ENCODE measurements at places on chromosomes 2 and 18. TPM values are rescaled to one million over a fixed set of nuclear protein-coding genes. Genes with fewer than 3 reads are reported as not detected.
A peak's percentile ranks its signal among the peaks of the same experiment; 100 is the strongest.

DNA sequence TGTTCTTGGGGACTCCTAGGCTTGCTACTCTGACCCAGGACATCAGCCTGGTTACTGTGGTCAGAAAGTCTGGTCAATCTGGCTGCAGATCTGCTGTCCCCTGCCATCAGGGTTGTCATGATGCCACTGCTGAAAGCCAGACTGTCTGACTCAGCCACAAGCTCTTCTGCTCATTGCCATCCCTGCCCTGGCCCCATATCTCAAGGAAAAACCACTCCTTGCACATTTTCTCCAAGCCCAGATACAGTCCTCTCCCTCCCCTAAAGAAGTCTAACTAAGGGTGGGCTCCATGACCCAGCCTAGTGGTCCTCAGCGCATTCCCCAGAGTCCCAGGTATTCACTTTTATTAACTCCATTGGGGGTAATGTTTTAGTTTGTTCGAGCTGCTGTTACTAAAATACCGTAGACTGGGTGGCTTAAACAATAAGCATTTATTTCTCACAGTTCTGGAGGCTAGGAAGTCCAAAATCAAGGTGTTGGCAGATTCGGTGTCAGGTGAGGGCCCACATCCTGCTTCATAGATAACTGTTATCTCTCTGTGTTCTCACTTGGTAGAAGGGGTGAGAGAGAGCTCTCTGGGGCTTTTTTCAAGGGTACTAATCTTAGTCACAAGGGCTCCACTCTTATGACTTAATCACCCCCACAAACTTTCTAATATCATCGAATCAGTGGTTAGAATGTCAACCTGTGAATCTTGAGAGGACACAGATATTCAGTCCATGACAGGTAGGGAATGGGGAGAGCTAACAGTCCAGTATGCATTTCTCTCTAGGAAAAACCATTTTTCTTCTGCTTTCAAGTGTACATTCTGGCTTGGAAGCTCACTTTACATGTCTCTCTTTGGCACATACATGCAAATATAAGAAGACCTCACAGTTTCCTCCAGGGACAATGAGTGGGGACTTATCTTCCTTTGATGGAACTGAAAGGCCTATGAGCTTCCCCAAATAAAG is 94.8 kb upstream of the CXCR4 start:
- ATAC-seq, result peak; percentile 94

DNA sequence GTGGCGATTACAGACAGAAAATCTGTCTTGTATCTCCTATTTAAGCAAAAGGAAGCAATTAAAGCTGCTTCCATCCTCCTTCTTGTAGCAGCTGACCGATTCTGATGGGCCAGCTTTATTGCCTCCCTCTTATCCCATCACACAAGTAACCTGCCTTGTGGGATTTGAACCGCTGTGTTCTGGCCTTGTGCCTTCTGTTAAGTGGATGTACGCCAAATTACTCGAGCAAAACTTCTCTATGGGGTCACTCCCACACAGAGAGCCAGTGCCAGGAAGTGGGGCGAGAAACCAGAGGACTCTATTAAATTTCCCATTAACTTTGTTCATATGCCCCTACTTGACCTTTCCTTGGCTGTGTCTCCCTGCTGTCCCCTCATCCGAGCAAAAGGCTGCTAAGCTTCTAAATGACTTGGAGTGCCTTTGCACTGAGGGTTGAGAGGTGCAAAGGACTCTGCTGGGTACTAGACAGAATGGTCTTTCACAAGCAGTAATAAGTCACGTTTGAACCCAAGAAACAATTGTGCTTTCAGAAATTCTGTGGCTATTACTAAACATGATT is 672.5 kb downstream of the MBD2 start:
- ATAC-seq, result no peak

- ATAC-seq, result no peak
Observed at GRCh38 chr2:199692489-199692888, 158.5 kb downstream of the FTCDNL1 start.

DNA sequence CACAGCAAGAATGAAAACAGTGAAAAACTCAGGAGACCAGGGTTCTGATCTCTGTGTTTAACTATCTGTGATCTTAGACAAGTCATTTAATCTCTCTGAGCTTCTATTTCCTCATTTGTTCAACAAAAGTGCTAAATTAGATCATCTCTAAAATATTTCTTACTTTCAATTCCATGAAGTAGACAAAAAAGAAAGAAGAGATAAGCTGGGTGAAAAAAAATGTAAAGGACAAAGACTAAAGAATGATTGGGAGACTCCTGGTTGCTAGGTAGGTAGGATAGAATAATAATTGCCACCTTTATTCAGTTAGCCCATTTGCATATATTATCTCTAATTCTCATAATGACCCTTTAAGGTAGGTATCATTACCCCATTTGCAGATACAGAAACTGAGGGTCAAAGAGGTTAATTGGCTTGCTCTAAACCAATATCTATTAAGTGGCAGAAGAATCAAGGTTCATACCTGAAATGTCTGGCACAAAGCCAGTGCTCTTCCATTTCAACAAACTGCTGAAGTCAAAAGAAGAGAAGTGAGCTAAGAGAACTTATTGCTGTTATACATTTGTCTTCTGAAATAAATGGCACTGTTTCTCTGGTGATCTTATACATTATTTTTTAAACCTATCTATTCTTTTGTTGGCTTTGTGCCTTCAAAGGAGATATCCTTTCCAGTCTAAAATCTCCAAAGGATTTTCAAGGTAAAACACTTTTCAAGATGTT is 141.7 kb downstream of the OTX1 start:
- ATAC-seq, result no peak

GRCh38 chr18:72993250-72993649 is 125.5 kb upstream of the NETO1 start:
- no peak for ATAC-seq

GRCh38 chr2:43513216-43513615 is 82.6 kb downstream of the THADA start:
- no peak for ATAC-seq

DNA sequence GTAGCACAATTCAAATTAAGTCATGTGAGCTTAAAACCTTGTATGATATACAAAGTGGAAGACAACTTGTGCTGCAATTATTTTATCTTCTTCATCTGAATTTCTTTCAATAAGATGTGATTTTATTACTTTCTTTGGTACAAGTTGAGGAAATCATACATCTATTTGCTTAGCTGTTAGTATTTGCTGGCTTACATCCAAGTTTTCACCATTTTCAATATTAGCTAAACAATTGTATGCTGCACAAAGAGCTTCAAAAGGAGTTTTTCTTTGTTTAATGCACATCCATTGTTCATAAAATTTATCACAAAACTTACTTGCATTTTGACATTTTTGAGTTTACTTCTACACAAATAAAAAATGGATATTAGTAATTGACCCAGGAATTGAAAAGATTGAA is 40.9 kb downstream of the SCN9A start:
- ATAC-seq, result no peak

DNA sequence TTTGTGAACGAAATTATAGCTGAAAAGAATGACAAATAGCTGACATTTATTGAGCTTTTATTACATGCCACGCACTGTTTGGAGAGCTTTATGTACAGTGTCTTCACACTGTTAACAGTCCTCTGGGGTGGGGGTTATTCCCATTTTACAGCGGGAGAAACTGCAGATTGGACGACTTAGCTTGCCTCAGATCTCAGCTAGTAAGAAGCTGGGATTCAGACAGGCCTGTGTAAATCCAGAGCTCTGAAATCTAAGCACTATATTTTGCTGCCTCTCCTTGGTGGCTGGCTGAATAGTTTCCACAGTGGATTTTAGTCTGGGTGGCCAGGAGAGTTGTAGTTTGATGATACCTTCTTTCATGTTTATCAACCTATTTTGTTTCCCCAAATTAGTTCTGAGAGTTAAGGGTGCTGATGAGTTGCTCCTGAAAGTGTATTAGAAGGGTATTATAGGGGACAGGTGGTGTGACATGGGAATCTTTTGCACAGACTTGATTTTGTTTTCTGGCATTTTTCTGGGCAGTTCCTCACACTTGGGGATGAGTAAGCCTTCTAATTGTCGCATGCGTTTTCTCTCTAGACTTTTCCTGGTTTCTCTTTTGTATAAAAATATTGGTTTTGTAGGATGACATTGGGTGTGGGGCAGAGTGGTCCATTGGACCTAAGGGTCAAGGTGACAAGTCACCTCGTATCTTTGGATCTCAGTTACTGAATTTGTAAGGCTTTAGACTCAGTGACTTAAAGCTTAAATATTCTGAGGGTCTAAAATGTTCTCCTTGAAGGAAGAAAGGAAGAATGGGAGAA is 1.5 kb downstream of the ACSL3 start:
- no peak for ATAC-seq

DNA sequence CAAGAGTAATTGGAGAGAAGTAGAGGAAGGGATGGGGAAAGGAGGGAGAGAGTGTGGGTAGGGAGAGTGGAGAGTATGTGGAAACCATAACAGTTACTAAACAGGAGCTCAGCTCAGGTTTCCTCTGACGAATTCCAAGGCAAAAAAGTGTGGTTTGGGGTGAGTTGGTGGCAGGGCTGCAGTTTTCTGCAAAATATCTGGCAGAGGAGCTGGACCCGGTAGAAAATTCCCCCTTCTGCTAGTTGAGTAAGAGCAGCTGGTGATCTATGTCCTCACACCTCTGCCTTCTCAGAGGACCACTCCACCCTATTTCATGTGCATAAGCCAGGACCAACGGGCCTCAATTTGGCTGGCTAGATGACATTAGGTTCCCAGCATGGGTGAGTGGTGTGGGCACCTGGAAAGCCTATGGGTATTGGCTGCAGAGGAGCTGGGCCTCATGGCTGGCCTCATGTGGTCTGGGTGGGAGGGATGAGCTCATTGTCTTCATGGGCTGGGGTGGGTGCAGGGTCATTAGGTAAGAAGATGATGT is 13.2 kb downstream of the NRP2 start:
- no peak for ATAC-seq

DNA sequence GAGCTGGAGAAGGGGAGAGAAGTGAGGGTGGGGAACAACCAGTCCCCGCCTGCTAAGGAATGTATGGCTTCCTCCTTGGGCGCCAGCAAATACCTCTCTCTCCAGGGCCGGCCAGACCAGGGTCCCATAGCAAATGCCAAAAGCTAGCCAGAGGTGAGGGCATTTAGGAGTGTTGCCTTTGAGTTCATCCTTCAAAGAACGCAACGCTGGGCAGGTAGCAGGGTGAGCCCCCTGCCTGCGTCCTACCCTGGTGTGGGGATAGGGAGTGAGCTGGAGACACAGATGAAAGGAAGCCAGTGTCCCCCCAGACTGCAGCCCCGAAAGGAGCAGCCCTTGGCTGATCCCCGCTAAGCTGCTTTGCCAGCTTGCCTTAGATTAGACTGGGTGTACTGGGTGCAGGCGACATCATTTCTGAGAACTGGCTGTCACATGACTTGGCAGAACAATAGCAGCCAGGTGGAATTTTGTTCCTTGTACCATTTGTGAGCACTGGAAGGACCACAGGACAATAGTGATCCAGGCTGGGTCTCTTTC is 40.4 kb downstream of the KLHL29 start:
- no peak for ATAC-seq

DNA sequence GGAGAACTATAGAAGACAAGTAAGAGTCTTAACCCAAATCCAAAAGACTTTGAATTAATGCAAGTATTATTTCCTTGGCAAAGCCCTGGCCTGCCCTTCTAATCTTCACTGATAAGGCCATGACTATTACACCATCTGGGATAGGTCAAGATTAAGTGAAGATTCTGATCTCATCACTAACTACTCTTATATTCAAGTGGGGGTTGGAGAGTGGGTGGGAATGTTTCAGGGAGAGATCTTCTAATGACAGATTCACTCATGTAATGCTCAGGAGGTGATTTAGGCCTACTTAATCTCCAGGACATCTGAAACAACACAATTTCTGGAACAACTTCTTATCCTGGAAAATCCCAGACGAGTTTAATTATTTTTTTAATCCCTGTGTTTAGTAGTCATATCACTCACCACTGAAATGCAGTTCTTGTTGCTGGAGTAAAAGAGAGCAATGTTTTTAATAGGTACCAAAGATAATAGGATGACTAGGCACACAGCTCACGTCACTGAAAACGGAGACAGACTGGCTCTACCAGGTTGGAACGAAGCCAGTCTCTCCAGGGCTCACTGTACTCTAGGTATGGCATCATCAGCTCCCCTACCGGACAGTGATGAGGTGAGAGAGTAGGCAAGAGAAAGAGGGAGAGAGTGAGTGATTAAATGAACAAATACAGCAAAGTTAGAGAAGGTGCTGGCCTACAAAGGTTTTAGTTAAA is 133.1 kb downstream of the NCKAP5 start:
- ATAC-seq, result no peak

- peak; percentile 25 for ATAC-seq
Observed at GRCh38 chr2:25228848-25229278, 60.5 kb upstream of the POMC start.

DNA sequence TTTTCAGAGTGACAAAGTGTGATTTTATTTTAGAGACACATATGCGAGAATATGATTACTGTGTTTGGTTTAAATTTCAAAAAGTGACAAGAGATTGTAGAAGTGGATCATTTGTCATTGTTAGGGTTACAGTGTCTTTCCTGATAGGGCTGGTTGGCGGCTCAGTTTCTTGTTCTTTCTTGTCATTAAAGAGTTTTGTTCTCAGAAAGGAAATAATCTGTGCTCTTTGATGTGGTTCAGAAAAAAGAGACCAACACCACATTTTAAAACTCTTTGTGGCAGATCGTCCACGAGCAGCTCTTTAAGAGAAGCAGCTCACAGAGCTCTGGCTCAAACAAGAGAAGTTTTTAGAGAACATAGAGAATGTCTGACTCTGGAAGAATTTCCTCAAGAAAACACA is 45.6 kb upstream of the ZNF532 start:
- peak; percentile 64 for ATAC-seq

DNA sequence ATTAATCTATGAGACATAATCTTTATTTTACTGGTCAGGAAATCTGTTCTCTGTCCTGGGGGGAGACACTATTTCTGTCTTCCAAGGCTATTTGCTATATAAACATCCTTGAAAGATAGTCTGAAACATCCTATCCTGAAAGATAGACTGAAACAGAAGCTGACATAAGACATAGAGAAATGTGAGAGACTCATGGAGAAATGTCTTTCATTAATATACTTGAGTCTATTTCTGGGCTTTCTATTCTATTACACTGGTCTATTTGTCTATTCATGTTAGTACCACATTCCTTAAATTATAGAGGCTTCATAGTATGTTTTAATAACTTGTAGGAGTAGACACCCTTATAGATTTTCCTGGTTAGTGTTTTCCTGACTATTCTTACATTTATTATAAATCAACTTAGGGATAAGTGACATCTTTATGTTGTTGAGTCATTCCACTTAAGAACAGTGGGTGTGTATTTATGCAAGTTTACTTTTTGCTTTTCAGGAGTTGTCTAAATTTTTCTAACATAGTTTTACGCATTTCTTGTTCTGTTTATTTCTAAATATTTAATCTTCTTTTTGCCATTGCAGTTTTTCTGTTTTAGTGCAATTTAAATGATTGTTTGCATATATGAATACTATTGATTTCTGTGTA is 244.9 kb upstream of the ZSWIM2 start:
- no peak for ATAC-seq

The HRH4 gene
- 3.8 TPM for total RNA-seq

The MERTK gene
- 0.87 TPM for total RNA-seq

The MRPL44 gene
- 42.0 TPM for total RNA-seq

The ARHGEF4 gene
- not detected for total RNA-seq

Measured in activated T-helper 17 cell treated with anti-CD3 and anti-CD28 coated beads, Interleukin-2, amount 50 U/mL, for 72 hours (primary cell).